ENCODE measurements at places on chromosomes 1 and 21.

DNA sequence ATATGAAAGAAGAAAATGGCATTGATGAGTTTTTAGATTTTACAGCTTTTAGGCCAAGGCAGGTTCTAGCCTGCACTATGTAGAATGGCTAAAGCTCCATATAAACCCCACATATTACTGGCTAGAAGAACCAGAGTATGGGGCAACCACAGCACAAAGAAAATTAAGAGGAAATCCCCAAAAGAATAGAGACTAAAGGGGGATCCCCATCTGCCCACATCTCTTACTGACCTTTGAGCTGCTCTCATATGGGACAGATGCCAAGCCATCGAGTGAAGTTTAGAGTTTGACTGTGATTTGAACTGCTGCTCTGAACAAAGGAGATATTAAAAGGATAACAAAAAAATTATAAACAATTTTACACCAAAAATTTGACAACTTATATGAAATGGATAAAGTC, 102.2 kb upstream of the HAO2 start:
- no peak for DNase-seq

DNA sequence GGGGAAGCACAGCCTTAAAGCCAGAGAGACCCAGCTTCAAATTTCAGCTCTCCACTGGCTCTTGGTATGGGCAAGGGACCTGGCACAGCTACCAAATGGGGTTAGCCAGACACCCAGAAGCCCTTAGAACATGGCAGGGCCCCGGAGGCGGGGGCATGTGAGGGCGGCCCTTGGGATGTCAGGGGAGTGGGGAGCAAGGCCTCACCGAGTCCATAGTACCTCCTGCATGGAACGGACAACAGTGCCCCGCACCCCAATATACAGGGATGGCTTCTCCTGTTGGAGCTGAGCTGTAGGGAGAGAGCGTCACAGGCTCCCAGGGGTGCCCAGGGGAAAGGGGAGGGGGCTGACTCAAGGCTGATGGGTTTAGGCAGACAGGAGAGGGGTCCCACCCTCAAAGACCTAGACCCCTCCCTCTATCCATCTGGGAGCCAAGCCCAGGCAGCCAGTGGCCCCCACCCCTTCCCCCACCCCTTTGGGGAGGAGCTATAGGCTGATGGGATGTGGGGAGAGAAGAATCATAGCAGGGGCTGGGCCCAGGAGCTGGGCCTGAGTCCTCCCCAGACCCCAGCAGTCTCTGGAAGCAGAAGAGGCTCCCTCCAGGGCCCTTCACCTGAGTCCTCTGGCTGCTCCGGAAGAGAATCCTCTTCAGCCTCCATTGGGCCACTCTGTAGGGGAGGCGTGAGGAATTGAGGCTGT, 16.5 kb downstream of the SPOCD1 start:
- no peak for DNase-seq

- DNase-seq = no peak
Measured at GRCh38 chr1:238404481-238404880, 513.8 kb upstream of the ZP4 start.

DNA sequence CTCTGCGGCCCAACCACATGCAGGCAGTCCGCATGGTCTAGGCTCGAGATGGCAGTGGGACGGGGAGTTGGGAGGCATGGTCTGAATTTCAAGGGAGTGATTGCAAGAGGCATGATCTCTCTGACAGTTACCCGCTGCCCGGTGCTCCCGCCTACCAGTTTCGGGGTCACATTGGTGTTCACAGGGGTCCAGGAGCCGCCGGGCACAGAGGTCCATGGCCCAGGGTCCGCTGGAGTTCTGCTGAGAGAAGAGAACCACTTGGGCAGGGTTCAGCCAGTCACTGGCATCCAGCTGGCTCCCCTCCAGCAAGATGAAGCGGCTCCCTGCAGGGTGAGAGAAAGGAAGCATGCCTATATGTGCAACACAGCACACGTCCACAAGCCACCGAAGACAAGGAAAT, 141.3 kb downstream of the ASTN1 start:
- DNase-seq = no peak

DNA sequence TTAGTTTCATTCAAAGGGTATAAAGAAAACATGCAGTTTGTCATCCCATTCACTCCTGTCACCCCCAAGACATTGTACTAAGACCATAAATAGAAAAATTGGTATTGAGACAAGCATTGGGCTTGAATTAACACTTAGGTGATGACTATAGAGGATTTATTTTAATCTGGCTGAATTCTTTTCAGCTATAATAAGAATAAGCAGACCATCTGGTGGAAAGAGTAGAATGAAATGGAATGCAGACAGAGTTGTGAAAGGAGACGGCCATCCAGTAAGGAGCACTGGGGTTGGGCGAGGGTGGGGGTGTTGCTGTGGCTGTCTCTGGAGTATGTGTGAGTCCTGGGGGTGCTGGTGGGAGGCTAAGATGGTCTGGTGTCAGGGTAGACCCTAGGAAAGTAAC, 125.0 kb upstream of the IVNS1ABP start:
- DNase-seq = no peak

GRCh38 chr1:235357485-235358373, 9.5 kb upstream of the TBCE start:
- DNase-seq = no peak

GRCh38 chr1:1356796-1357401, 1.5 kb downstream of the MXRA8 start:
- no peak for DNase-seq

- DNase-seq = no peak
Measured at GRCh38 chr1:9249534-9250410, 15.2 kb downstream of the H6PD start.

GRCh38 chr1:45640293-45640692, 16.4 kb upstream of the CCDC17 start:
- no peak for DNase-seq

DNA sequence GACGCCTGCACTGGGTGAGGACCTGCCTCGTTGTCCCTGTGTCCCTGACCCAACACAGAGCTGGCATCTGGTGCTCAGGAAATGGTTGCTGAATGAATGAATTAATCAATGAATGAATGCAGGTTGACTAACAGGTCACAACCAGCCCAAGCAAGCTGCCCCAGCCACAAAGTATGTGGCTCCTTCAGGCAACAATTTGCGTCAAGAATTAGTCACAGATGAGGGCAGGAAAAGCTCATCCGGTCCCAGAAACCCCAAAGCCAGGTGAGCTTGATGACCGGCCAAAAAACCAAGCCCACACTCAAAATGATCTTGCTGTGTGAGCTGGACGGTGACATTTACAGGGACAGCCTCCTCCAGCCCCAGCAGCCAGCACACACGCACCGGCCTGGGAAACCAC, 40.6 kb upstream of the GPR153 start:
- no peak for DNase-seq

DNA sequence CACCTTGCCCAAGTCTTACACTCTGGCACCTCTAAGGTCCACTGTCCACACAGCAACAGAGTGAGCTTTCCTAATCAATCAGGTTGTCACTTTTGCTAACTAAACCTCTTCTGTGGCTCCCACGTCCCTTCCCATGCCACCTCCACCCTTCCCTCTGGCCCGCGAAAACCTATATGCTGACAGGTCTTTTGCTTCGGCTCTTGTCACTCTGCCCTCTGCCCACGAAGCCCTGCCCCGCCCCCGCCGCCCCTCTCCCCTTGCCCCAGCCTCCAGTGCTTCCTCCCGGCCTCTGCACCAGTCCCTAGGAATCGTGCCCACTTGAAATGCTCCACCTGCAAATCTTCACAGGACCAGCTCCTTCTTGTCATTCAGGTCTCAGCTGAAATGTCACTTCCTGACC, 8.1 kb downstream of the TP53BP2 start:
- DNase-seq = no peak

DNA sequence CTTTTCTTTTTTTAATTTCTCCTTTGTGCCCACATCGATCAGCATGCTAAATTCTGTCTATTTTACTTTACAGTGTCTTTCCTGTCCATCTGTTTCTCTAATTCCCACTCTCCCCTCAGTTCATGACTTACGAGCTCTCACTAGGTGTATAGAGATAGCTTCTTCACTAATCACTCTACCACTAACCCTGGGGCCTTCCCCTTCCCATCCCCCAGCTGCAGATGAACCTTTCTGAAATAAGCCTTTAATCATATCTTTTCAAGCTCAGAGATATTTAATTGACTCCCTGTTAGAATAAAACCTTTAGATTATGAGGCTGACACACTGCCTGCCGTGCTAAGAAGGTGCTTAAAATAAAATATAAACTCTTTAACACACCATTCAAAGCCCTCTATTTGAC, 66.3 kb upstream of the BMP8A start:
- no peak for DNase-seq

DNA sequence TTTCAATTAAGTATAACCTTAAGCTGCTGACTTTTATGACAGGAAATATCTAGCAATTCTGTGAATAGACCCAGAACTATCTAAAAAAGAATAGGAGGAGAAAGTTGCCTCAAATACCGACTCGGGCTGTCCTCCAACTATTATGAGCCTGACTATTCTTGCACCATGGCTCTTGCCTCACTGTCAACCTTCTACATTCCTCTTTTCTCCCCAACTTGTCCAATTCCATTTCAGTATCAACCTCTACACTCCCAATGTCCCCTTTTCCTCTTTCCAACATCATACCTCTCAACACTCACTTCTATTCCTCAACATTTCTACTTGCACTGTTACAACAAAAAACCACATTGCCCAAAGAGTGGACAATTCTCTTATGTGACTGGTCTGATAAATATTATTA, 2.3 kb downstream of the ZZZ3 start:
- no peak for DNase-seq

GRCh38 chr1:206769304-206769731, 1.3 kb upstream of the IL19 start:
- DNase-seq = peak; percentile 66

- DNase-seq = peak; percentile 64
Measured at GRCh38 chr1:37513795-37514349, 694 bp downstream of the MEAF6 start.

- no peak for DNase-seq
Measured at GRCh38 chr1:4626560-4627319, 27.7 kb upstream of the AJAP1 start.

DNA sequence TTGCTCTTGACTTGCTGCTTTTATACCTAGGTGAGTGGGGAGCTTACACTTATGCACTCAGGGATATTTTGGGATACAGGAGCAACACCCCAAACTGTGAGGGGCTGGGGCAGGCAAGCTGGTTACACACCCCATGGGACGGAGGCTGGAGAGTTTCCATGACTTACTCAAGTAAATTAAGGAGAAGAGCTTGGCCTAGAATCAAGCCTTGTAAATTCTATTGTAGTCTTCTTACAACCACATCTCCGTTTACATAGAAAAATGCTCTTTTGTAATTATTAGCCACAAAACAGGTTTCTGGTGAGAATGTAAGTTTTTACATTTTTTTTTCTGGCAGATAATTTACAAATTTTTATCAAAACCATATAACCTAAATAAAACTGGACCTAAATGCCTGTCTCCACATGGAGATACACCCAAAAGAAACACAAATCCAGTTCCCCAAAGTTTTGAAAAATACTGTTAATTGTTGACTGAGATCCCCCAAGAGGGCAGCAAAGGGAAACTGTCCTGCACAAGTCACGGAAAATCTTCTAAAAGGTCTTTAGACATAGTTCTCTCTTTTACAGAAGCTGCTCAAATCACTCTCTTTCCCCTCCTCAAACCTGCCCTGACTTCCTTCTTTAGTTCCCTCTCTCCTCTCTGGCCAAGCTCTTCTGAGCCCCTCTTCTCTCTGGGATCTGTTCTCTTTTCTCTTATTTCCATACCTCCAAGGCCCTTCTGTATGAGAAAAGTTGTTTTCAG, 134.0 kb downstream of the HIVEP3 start:
- no peak for DNase-seq

GRCh38 chr1:218274511-218274910, 10.6 kb upstream of the RRP15 start:
- DNase-seq = no peak

DNA sequence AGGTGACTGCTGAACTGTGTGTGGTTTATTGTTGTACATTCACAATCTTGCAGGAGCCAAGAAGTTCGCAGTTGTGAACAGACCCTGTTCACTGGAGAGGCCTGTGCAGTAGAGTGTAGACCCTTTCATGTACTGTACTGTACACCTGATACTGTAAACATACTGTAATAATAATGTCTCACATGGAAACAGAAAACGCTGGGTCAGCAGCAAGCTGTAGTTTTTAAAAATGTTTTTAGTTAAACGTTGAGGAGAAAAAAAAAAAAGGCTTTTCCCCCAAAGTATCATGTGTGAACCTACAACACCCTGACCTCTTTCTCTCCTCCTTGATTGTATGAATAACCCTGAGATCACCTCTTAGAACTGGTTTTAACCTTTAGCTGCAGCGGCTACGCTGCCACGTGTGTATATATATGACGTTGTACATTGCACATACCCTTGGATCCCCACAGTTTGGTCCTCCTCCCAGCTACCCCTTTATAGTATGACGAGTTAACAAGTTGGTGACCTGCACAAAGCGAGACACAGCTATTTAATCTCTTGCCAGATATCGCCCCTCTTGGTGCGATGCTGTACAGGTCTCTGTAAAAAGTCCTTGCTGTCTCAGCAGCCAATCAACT, 6.4 kb upstream of the PIGV start:
- no peak for DNase-seq

GRCh38 chr1:183593356-183593755, 3.1 kb upstream of the NCF2 start:
- DNase-seq = no peak

DNA sequence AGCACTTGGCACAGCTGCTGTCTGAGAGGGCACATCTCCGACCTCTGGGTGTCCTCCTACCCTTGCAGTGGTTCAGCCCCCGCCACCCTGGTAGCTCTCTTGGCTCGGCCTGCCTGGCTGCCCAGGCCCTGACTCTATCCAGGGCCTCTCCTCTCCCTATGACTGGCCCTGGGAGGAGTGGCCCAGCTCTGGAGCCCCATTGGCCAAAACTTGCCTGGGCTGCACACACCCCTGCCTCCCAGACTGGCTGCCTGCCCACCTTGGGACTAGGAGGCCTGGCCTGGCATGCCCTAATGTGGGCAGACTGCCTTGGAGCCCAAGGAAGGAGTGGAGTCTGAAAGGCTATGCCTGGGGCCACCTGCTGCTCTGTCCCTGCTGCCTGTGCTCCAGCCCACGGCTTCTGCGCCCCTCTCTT, 33.6 kb downstream of the ACOT11 start:
- DNase-seq = no peak

DNA sequence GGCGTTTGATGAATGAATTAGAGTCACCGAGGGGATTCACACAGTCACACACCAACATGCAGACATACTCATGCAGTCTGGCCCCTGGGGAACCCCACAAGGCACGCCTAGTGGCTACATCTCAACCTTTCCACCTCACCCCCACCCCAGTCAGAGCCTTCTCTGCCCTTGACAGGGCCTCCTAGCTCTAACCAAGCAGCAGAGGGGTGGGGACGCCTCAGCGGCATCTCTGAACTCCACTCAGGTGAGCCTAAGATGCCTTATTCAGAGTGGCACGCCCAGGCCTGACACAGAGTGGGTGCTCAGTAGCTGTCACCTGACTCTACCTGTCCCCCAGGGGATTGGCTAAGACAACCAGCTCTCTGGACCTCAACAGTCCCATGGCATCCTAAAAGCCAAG, 3.7 kb upstream of the SDC3 start:
- DNase-seq = no peak

- no peak for DNase-seq
Measured at GRCh38 chr1:114466334-114467014, 44.5 kb downstream of the TRIM33 start.

All from stimulated activated CD4-positive, alpha-beta T cell treated with anti-CD3 and anti-CD28 coated beads, TNF-alpha, amount 100 ng/mL, for 48 hours (primary cell).